ENCODE measurements at places on chromosomes 12 and 14. TPM values are rescaled to one million over a fixed set of nuclear protein-coding genes. Genes with fewer than 3 reads are reported as not detected.

The RAN gene
- total RNA-seq, result 1,179 TPM

The KITLG gene
- 0.16 TPM for total RNA-seq

The JPH4 gene
- total RNA-seq, result not detected

The KCNH5 gene
- not detected for total RNA-seq

The PTPRB gene
- total RNA-seq, result not detected

The SLC48A1 gene
- total RNA-seq, result 5.8 TPM

The IFNG-AS1 gene
- total RNA-seq, result not detected

The TPH2 gene
- total RNA-seq, result not detected

The PGF gene
- 0.14 TPM for total RNA-seq

The KIF5A gene
- 1.3 TPM for total RNA-seq

The OR11H6 gene
- not detected for total RNA-seq

The CCDC175 gene
- total RNA-seq, result not detected

The GUCY2C gene
- total RNA-seq, result not detected

The CTSG gene
- 0.18 TPM for total RNA-seq

The GDF3 gene
- not detected for total RNA-seq

The C1QL4 gene
- total RNA-seq, result not detected

The RNF212B gene
- not detected for total RNA-seq

The MORN3 gene
- 0.82 TPM for total RNA-seq

The ERP29 gene
- 124 TPM for total RNA-seq

The NKX2-1 gene
- total RNA-seq, result not detected

The SIX6 gene
- total RNA-seq, result not detected

The PRH2 gene
- total RNA-seq, result not detected

The CD69 gene
- total RNA-seq, result 86.5 TPM

The SIX4 gene
- total RNA-seq, result 0.82 TPM

The KRT7 gene
- 5.3 TPM for total RNA-seq

The RGS6 gene
- 0.39 TPM for total RNA-seq

The DPY19L2 gene
- total RNA-seq, result 0.61 TPM

The SERPINA12 gene
- total RNA-seq, result not detected

The CAPS2 gene
- total RNA-seq, result 2.3 TPM

The MYH7 gene
- not detected for total RNA-seq

The AICDA gene
- not detected for total RNA-seq

The SOCS4 gene
- 32.4 TPM for total RNA-seq

The SLC16A7 gene
- total RNA-seq, result 43.7 TPM

The PCED1B gene
- 42.3 TPM for total RNA-seq

The RBP5 gene
- total RNA-seq, result 0.84 TPM

The OLR1 gene
- not detected for total RNA-seq

The DDX55 gene
- 46.8 TPM for total RNA-seq

The RTN1 gene
- total RNA-seq, result not detected

The MMP19 gene
- not detected for total RNA-seq

The CD27 gene
- total RNA-seq, result 59.0 TPM

The TSHR gene
- total RNA-seq, result 1.9 TPM

The TMEM119 gene
- 0.30 TPM for total RNA-seq

The RNASE3 gene
- not detected for total RNA-seq

The LRP1-AS gene
- total RNA-seq, result not detected

The IGFBP6 gene
- 0.48 TPM for total RNA-seq

The GPR135 gene
- total RNA-seq, result 1.9 TPM

The ADGRD1 gene
- 0.50 TPM for total RNA-seq

The MOAP1 gene
- total RNA-seq, result 18.3 TPM

The PTCSC3 gene
- not detected for total RNA-seq

The FSCB gene
- total RNA-seq, result not detected

The AQP6 gene
- not detected for total RNA-seq

The SLC25A47 gene
- not detected for total RNA-seq

The RAB5B gene
- total RNA-seq, result 58.9 TPM

The HOXC6 gene
- not detected for total RNA-seq

The EIF2S3B gene
- 1.0 TPM for total RNA-seq

The RILPL2 gene
- total RNA-seq, result 7.5 TPM

Measured in T-helper 2 cell treated with Interferon-gamma antibody and Interleukin-4, amounts not matched to agents 100 ng/mL and 5 ng/mL, for 36 hours (primary cell).